ENCODE measurements at places on chromosomes 3 and 15. TPM values are rescaled to one million over a fixed set of nuclear protein-coding genes. Genes with fewer than 3 reads are reported as not detected.

Gene GCNT3
- polyA plus RNA-seq, result not detected

Gene TMEM43
- polyA plus RNA-seq, result 73.7 TPM

Gene PLSCR2
- not detected for polyA plus RNA-seq

Gene CCR2
- polyA plus RNA-seq, result 16.0 TPM

Gene SLC51B
- polyA plus RNA-seq, result not detected

Gene TF
- not detected for polyA plus RNA-seq

Gene GRK7
- polyA plus RNA-seq, result not detected

Gene LRTM1
- polyA plus RNA-seq, result not detected

Gene CACNA2D3
- polyA plus RNA-seq, result not detected

Gene ZNF660
- polyA plus RNA-seq, result not detected

Gene GRIP2
- 0.18 TPM for polyA plus RNA-seq

Gene MITF
- polyA plus RNA-seq, result not detected

Gene IMPG2
- polyA plus RNA-seq, result not detected

Gene SIAH2
- 25.9 TPM for polyA plus RNA-seq

Gene SLC22A14
- not detected for polyA plus RNA-seq

Gene FAM98B
- 4.4 TPM for polyA plus RNA-seq

All from CD4-positive, CD25-positive, alpha-beta regulatory T cell (primary cell).